ENCODE measurements at places on chromosomes 11 and 22. TPM values are rescaled to one million over a fixed set of nuclear protein-coding genes. Genes with fewer than 3 reads are reported as not detected.
A peak's percentile ranks its signal among the peaks of the same experiment; 100 is the strongest.

DNA sequence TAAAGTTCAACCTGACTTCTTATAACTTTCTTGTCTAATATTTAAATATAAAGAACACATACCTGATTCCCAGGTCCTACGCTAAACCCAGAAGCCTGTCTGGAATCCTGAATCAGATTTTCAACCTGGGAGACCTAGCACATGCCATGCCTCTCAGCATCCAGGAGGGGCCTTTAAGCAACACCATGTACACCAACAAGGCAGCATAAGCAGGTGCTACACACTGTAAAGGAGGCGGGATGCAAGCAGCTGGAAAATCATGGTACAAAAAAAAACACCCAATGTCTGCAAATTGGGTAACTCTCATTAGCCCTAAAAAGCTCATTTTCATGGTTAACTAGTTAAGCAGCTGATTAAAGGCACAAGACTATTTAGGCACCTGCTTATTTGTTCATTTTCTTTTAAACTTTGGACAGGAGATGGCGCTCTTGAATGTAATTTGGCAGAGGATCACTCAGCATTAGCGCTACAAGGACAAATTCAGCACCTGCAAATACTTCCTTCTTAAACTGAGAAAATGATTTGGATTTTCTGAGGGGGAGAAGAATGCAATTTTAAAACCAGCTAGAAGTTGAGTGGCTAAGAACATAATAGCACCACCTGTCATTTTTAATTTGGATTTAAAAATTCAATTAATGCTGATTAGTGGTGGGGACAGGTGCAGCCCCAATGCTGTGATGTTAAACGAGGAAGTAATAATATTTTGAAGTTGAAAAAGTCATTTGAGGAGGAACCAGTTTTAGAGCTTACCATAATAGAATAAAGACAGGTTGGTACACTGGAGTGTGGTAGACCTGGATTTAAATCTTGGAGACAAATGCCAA, 104.0 kb downstream of the FAR1 start:
- H3K4me1 ChIP-seq: no peaks in the 10 kb centered on the region
- peak; percentile 32 for DNase-seq
- no peak overlapping the region for H3K27ac ChIP-seq
- H3K36me3 ChIP-seq: no peaks in the 10 kb centered on the region

GRCh38 chr11:36405585-36406367, 104.3 kb downstream of the TRAF6 start:
- H3K4me1 ChIP-seq: peaks cover 13% of the 10 kb centered on the region
- DNase-seq: no peak
- no peaks in the 10 kb centered on the region for H3K36me3 ChIP-seq
- H3K27ac ChIP-seq: no peak overlapping the region
- H3K27me3 ChIP-seq: no peaks in the 10 kb centered on the region

The KRTAP5-7 gene
- total RNA-seq: not detected

- no peak overlapping the region for H3K4me3 ChIP-seq
- H3K27me3 ChIP-seq: no peaks in the 10 kb centered on the region
- H3K27ac ChIP-seq: no peak overlapping the region
Observed at GRCh38 chr11:6200975-6201374, 2.0 kb downstream of the OR52W1 start.

The CATSPERZ gene
- total RNA-seq: 0.19 TPM

The DBX1 gene
- total RNA-seq: not detected

Data from thymus (tissue), 14 donors.